Testis (tissue), 5 donors: ENCODE measurements at places on chromosomes 11 and 22. TPM values are rescaled to one million over a fixed set of nuclear protein-coding genes. Genes with fewer than 3 reads are reported as not detected.

DNA sequence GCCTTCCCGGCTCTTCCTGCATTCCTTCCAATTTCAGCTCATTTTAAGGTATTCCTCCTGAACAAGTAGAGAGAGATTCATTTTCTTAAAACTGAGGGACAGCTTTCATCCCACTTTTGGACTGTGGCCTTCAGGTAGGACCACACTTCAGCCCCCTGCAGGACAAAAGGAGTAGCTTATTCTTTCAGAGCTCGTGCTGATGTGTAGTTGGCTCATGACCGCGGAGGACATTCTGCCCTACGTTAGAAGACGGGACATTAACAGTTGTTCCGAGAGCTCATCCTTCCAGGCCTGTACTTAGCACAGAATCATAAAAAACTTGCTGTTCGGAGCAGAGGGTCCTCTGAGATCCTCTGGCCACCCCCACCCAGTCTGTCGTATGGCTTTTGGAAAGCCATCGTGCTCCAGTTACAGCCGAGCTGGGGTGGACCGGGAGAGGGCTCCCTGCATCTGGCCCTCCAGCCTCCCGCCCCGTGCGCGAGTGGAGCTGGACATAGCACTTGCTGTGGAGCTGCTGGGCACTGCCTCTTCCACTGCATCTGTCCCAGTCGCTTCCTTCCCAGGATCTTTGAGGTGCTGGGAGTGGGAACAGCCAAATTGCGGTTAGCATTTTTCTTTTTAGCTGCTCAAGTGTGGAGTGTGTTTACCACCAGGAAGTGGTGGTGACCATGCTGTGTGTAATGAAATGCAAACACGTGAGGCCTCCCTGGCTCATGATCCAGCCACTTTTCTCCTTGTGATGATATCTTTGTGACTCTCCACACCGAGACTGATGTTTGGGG lies 250.3 kb downstream of the TBC1D22A start:
- no peak for DNase-seq

- DNase-seq, result peak; percentile 17
Measured at GRCh38 chr11:92859156-92859690, 110.2 kb upstream of the MTNR1B start.

- DNase-seq, result no peak
Measured at GRCh38 chr11:34240150-34240494, 117.7 kb downstream of the ABTB2 start.

Gene APOL3
- 20.9 TPM for polyA plus RNA-seq

Gene CLP1
- 14.4 TPM for polyA plus RNA-seq

GRCh38 chr11:67371189-67371910 lies 2.0 kb downstream of the CLCF1 start:
- no peak for DNase-seq
